ENCODE measurements at places on chromosomes 11 and 22.

DNA sequence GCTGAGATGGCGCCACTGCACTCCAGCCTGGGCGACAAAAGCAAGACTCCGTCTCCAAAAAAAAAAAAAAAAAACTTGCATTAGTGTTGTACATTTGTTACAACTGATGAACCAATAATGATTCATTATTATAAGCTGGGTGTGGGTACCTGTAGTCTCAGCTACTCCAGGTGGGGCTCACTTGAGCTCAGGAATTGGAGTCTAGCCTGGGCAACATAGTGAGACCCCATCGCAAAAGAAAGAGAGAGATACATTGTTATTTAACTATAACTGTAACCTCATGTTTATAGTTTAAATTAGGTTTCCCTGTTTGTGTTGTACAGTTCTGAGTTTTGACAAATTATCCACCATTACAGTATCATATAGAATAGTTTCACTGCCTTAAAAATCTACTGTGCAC, 38.6 kb downstream of the KDM2A start:
- DNase-seq, result no peak

GRCh38 chr11:126104420-126104819, 41.8 kb upstream of the CDON start:
- DNase-seq, result no peak

DNA sequence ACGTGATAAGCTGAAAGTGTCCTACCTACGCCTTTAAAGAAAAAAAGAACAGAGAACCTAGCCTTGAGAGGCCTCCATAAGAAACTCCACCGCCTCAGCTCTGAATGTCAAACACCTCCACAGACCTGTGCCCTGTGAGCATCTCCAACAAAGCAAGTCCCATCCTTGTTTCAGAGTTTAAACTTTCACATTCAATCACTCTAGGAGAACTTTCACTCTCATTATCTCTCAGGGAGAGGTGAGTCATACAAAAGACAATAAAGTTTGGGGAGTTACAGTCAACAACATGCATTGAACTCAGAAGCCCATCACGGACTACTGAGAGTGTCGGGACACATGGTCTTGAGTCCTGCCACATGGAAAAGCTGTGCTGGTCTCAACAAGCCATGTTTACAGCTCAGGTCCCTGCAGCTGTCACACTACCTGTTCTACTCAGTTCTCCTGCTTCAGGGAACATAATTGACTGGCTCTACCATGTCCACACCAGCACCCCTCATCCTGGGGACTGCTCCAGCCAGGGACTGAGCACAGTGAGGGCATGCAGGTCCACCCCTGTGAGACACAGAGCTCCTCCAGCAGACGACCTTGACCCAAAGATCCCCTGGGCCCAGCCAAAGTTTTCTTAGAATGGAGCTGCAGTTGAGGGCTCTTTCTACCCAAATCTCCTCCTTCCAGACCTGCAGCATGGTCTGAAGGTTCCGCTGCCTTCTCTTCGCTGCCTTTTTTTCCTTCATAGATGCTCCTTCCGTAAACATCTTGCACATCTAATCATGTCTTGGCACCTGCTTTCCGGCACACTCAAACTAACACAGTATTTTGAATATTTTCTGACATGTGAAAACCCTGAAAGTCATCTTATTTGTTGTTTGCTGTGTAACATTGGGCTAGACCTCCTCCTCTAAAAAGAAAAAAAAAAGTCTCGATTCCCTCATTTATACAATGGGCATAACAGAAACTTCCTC, 114.9 kb downstream of the ETS1 start:
- no peak for DNase-seq

DNA sequence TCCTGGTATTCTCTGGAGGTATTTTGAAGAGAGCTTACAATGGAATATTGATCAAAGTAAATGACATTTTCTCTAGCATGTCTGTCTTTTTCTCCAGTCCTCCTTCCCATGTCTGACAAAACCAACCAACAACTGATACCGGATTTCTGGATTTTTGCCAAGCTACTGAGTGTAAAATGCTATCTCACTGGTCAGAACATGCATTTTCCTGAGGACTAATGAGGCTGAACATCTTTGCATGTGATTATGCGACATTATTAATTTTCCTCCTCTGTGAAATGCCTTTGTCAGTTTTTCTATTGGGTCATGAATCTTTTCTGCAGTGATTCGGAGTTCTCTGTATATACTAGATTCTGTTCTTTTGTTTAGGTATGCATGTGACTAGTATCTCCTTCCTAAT, 51.4 kb downstream of the CDON start:
- no peak for DNase-seq
